ENCODE measurements at places on chromosomes 16 and 17. TPM values are rescaled to one million over a fixed set of nuclear protein-coding genes. Genes with fewer than 3 reads are reported as not detected.

Gene SBK1
- total RNA-seq: 0.59 TPM

Gene RND2
- 0.68 TPM for total RNA-seq

Gene CCR7
- 0.05 TPM for total RNA-seq

Gene GPR139
- total RNA-seq: not detected

Gene SNRNP25
- total RNA-seq: 60.7 TPM

Gene CCL11
- not detected for total RNA-seq

Gene LRRC46
- total RNA-seq: 0.18 TPM

Gene KRTAP4-9
- not detected for total RNA-seq

GRCh38 chr17:61164517-61164916 is 235.1 kb upstream of the TBX2 start:
- H3K4me1 ChIP-seq: peaks cover 13% of the 10 kb centered on the region
- no peaks in the 10 kb centered on the region for H3K27me3 ChIP-seq
- no peaks in the 10 kb centered on the region for H3K36me3 ChIP-seq

DNA sequence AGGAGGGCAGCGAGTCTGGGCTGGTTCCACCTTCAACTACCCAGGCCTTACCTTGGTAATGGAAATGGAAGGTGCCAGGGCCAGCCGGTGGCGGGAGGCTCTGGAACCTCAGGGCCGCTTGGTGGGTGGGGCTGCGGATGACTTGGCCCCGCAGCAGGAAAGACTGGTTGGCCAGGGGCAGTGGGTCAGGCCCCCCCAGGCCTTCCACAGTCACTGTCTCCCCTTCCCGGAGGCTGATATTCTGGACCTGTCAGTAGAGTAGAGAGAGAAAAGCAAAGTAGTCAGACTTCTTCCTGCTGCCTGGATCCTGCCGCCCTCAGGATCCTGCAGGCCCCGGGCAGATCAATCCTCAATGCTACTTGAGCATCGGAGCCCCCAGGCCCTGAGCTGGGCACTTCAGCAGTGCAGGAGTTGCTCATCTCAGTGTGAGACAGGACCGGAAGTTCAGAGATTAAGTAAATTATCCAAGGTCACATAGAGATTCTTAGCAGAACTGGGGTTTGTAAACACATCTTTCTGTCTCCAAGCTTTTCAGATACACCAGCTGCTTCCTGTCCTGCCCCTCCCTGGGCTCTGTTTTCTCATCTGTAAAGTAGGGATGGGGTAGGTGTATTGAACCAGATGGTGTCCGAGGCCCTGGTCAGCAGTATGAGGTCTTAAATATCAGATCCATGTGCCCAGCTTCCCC is 18.5 kb upstream of the PHF12 start:
- DNase-seq: peak; percentile 94
- H3K4me3 ChIP-seq: peak overlapping the region; percentile 49
- H3K36me3 ChIP-seq: no peaks in the 10 kb centered on the region
- H3K4me1 ChIP-seq: peaks cover 81% of the 10 kb centered on the region
- no peaks in the 10 kb centered on the region for H3K27me3 ChIP-seq

- H3K4me3 ChIP-seq: no peak overlapping the region
- peaks cover 33% of the 10 kb centered on the region for H3K36me3 ChIP-seq
- no peak overlapping the region for H3K27ac ChIP-seq
- no peak for DNase-seq
- H3K4me1 ChIP-seq: peaks cover 8% of the 10 kb centered on the region
- H3K27me3 ChIP-seq: no peaks in the 10 kb centered on the region
These were observed 3.3 kb upstream of the CDK5R1 start for GRCh38 chr17:32483451-32484019.

GRCh38 chr17:59725691-59726090 is 18.2 kb downstream of the VMP1 start:
- H3K27me3 ChIP-seq: no peaks in the 10 kb centered on the region
- DNase-seq: no peak
- no peaks in the 10 kb centered on the region for H3K36me3 ChIP-seq
- H3K27ac ChIP-seq: no peak overlapping the region
- H3K4me1 ChIP-seq: no peaks in the 10 kb centered on the region

GRCh38 chr17:607361-608147 is 107.1 kb downstream of the VPS53 start:
- H3K4me1 ChIP-seq: peaks cover 23% of the 10 kb centered on the region
- peak overlapping the region; percentile 59 for H3K27ac ChIP-seq
- H3K27me3 ChIP-seq: no peaks in the 10 kb centered on the region
- peak overlapping the region; percentile 10 for H3K4me3 ChIP-seq
- no peaks in the 10 kb centered on the region for H3K36me3 ChIP-seq

- H3K36me3 ChIP-seq: no peaks in the 10 kb centered on the region
- peak; percentile 40 for DNase-seq
- H3K4me3 ChIP-seq: no peak overlapping the region
- H3K4me1 ChIP-seq: peaks cover 30% of the 10 kb centered on the region
These were observed 220.0 kb downstream of the NTN1 start for GRCh38 chr17:9241371-9241712.

DNA sequence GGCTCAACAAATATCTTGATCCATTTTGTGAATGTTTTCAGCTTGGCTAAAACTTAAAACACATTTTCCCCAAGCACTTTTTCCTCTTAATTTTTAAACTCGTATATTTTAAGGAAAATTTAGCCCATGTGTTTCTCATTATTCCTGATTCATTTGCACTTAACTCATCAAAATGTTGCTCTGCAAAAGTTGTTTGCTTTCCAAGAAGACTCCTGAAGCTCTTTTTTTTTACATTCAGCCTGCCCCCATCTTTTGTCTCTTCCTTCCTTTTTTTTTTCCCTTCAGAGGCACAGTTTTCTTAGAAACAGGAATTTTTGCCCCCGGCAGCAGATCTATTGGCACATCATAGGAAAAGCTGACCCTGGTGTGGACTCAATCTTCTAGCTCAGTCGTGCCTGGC is 155.0 kb upstream of the SALL1 start:
- H3K27ac ChIP-seq: no peak overlapping the region
- H3K4me1 ChIP-seq: no peaks in the 10 kb centered on the region
- no peak for DNase-seq

DNA sequence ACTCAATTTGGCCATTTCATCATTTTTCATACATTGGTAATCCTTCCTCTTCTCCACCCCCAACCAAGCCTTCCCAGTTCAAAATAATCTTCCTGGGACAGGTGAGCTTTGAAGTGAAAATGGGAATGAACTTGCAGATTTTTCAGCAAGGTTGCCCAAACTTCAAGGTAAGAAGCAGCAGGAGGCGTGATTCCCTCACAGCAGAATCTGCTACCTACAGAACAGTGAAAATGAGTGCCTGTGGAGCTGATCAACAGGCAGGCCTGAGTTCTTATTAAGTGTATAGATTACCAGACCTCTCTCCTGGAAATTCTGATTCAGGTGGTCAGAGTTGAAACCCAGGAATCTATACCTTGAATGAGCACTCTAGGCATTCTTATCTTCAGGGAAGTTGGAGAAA is 356.6 kb downstream of the RBFOX1 start:
- H3K4me1 ChIP-seq: no peaks in the 10 kb centered on the region
- H3K27me3 ChIP-seq: no peaks in the 10 kb centered on the region
- H3K36me3 ChIP-seq: no peaks in the 10 kb centered on the region
- H3K27ac ChIP-seq: no peak overlapping the region
- no peak overlapping the region for H3K4me3 ChIP-seq
- DNase-seq: no peak

- H3K4me3 ChIP-seq: no peak overlapping the region
- no peak overlapping the region for H3K27ac ChIP-seq
- no peaks in the 10 kb centered on the region for H3K27me3 ChIP-seq
- no peaks in the 10 kb centered on the region for H3K4me1 ChIP-seq
These were observed 248.9 kb upstream of the FOXF1 start for GRCh38 chr16:86261379-86261778.

Measured in SJCRH30 (cell line).